ENCODE measurements at places on chromosomes 12 and 14.

DNA sequence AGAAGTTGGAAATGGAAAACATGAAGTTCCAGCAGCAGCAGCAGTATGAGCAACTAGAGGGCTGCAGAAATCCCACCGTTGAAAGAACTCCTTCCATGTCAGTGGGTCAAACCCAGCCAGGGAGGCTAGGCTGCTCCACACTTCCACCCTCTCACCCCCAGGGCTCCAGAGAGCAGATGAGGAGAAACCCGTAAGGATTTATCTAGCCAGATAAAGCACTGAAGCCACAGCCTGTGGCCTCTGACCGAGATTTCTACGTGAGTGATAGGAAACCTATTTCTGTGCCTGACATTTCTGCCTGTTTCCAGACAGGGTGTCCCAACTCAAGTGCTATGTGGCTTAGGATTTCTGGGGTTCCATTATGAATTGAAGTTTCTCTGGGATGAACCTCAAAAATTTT, 100.0 kb upstream of the EEA1 start:
- DNase-seq = no peak

- no peak for DNase-seq
These were observed 25.3 kb downstream of the RHOJ start for GRCh38 chr14:63229330-63230059.

DNA sequence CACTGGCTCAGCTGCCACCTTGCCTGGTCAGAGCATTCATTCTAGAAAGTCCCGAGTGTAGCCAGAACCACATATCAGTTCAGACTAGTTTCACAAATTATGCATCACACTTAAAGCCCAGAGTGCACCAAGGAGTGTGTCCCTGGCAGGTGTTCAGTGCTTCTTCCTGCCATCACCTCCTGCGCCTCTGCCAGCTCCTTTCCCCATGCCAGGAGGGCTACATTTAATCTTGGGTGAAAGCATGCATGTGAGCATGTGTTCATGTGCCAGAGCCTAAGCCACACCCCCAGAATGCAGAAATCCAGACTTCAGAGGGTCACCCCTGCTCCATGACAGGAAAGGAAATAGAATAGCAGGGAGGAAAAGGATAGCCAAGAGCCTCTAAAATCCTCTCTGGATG, 381.6 kb downstream of the DPF3 start:
- no peak for DNase-seq

DNA sequence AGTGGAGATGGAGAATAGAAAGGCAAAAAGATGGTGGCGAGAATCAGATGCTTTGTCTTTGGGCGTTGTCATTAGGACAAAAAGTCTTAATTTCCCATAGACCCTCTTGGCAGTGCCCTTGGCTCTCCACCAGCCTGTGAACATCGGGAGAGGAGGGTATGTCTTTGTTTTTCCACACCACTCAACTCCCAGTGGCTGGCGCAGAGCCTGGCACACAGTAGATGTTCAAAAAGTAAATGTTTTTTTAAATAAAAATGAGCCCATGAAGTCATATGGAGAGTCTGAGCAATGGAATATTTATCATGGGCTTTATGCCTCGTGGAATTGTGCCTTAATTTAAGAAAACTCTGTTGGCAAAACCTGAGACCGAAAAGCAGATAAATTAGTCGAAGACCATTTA, 90.4 kb downstream of the SRGAP1 start:
- no peak for DNase-seq

GRCh38 chr14:86902176-86902950, 1090.6 kb downstream of the GALC start:
- DNase-seq = no peak

GRCh38 chr12:113291586-113291985, 43.3 kb downstream of the SLC8B1 start:
- no peak for DNase-seq

- DNase-seq = no peak
These were observed 18.7 kb upstream of the KIF26A start for GRCh38 chr14:104119488-104120251.

GRCh38 chr12:81468206-81468605, 290.9 kb downstream of the PPFIA2 start:
- no peak for DNase-seq

GRCh38 chr14:51939226-51939625, 50.1 kb upstream of the RTRAF start:
- no peak for DNase-seq

- no peak for DNase-seq
These were observed 166.0 kb downstream of the SLC38A4 start for GRCh38 chr12:46659824-46660223.

DNA sequence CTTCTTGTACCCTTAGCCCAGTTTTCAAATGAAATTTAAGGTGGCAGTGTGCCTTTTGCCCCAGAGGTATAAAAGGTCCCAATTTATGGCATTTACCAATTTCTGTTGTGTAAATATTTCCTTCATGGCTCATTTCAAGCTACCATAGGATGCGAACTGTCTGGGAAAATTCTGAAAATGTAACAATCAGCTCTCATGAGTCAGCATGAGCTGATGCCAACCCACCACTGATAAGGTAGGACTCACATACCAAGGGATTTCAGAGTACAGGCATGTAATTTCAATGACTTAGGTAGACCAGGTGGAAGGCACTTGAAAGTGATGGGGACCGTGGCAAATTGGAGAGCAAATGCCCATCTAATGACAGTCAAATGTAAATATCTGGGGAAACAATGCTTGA, 169.5 kb downstream of the TTC8 start:
- no peak for DNase-seq

GRCh38 chr12:130394906-130395305, 57.2 kb downstream of the PIWIL1 start:
- DNase-seq = no peak

DNA sequence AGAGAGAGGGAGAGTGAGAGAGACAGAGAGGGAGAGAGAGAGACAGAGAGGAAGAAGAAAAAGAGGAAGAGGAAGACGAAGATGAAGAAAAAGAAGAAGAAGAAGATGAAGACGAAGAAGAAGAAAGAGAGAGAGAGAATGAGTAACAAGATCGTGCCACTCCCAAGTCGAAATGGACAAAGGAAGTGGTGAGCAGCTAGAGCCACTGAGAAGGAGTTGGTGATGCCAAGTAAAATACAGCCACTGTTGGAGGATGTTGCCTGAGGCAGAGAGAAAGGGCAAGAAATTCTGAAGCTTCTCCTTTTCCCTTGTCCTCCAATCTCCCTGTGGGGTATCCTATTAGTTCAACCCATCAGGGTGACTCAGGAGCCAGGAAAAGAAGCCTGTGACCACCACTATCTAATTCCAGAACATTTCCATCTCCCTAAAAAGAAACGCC, 12.5 kb upstream of the ANAPC5 start:
- DNase-seq = no peak

DNA sequence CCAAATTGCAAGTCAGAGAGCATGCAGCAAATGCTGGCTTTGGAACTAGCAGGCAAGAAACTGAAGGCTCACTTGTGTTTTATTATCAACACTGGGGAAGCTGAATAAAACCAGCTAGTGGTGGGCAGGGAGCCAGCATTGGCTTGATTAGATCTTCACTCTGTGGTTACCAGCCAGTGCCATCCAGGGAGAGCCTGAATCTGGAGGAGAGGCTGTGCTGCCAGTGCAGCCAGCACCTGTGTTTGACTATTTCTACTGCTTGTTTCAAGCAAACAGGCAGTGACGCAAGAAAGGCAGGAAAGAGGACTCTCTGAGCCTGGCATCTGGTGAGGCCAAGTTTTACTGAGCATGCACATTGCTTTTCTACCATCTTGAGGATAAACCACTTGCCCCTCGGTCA, 247.0 kb downstream of the PHLDA1 start:
- DNase-seq = no peak

Data from cortex of kidney (tissue), 1 donor.